ENCODE measurements at places on chromosomes 4 and X.

GRCh38 chrX:103417370-103417769, 41.0 kb downstream of the BEX3 start:
- no peak for DNase-seq

- no peak for DNase-seq
Observed at GRCh38 chr4:138320831-138321230, 78.7 kb upstream of the SLC7A11 start.

- no peak for DNase-seq
Observed at GRCh38 chr4:41590591-41590990, 52.6 kb downstream of the LIMCH1 start.

DNA sequence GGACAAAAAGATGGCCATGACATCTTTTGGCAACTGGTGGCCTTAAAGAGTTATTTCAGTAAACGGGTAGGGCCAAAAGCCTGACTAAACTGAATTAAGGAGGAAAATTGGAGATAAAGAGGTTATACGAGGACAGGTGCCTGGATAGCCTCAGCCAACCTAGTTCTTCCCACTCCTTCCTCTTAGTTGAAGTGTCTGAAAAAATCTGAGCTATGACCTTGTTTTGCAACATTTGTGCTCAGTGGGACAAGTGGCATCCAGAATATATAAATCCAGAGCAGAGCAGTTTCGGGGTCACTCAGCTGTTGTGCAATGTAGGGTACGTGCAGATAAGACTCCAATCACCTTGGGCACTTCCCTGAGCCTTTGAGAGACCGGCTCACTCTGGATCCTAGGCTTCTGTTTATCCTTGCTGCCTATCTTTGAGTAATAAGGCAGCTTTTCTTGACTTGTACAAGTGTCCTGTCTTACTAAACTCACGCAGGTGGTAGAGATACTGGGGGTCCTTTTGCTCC, 50.2 kb upstream of the MORC4 start:
- DNase-seq, result no peak

DNA sequence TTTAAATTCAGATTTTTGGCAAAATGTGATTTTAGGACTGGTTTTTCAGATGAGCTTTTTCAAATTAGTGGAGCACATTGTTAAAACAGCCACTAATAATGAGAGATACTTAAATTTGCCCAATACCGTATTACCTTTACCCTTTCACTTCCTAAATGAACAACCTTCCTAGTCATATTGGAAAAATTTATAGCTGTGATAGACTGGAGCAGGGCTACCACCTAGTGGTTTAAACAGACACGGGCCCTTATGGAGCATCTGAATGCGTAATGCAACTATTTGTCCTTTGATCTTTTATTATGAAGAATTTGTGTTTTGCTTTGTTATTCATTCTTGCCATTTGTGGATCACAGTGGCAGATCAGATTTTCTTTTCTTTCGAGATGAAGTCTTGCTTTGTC, 72.7 kb downstream of the KDM6A start:
- no peak for DNase-seq

DNA sequence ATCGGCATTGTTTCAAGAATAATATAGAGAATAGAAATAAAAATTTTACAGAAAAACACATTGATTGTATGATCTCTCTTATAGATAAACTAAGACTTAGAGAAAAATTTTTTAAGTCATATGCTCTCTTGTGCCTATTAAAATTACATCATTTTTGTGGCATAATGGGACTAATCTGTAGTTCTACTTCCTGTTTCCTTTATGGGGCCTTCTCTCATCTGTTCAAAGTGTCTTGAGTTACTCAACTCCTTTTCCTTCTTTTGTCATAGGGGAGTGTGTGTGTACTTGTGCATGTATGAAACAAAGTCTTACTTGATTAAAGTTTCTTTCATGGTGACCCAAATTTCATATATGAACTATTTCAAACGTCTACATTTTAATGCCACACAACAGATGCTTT, 1448.9 kb upstream of the TENM3 start:
- no peak for DNase-seq

- no peak for DNase-seq
Observed at GRCh38 chr4:6722891-6723290, 6.9 kb downstream of the BLOC1S4 start.

- DNase-seq, result no peak
Observed at GRCh38 chr4:186707574-186707973, 16.1 kb downstream of the FAT1 start.

- DNase-seq, result no peak
Observed at GRCh38 chr4:155411546-155411945, 34.8 kb upstream of the MAP9 start.

- no peak for DNase-seq
Observed at GRCh38 chr4:120918092-120918491, 4.4 kb downstream of the PRDM5 start.
